ENCODE measurements at places on chromosomes 5 and 9.

GRCh38 chr5:83925321-83925954, 204.8 kb upstream of the HAPLN1 start:
- DNase-seq = no peak

- no peak for DNase-seq
Measured at GRCh38 chr9:94911986-94912635, 185.6 kb downstream of the AOPEP start.

DNA sequence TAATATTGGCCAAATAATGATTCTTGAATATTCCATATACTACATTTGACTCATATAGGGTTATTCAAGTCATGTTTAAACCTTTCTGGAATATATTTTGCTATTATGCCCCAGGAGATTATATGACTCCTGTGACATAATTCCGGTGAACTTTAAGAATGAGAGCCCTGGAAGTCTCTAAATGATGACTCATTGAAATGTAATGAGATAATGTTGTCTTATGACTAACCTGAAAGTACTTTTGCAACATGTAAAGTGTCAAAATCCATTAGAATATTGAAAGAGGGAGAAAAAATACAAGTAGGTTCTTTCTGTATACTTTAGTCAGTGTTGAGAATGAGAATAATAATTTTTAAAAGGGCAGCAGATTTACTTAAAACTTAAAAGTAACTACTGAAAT, 830.4 kb downstream of the MAT2B start:
- no peak for DNase-seq

DNA sequence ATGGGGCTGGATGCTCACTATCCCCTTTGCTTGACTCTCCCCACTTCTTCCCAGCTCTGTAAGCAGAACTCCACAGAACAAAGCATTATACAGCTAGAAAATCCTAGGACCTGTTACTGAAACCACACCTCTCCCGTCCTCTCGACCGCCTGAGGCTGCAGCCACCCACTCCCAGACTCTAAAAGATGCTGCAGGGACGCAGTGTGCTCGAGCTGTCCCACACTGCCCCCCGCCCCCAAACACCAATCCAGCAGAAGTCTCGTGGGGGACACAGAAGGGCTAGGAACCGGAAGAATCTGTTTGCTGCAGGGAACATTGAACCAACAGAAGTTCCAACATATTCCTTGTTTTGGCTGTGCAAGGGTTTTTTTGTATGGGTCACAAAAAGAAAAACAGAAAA, 7.6 kb downstream of the CAMK2A start:
- DNase-seq = no peak

GRCh38 chr5:135434591-135435466, 12.3 kb downstream of the DCANP1 start:
- no peak for DNase-seq

GRCh38 chr9:12464400-12464799, 228.8 kb upstream of the TYRP1 start:
- no peak for DNase-seq

DNA sequence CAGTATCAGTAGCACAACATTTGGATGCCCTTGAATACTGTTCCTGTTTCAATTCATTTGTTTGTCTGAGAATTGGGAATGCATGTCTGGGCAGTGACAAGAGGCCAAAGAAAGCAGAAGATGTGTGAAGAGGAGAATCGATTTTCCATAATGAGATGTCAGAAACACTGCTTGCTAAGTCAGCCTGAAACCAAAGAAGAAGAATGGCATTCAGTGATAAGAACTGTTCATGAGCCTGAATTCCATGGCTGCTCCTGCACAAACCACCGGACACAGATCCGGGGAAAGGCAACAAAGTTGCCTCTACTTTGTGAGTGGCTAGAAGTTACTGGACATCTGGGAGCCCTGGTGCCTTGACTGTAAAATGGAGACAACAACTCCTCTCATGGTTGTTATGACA, 207.2 kb upstream of the RASEF start:
- no peak for DNase-seq
